T-cell (primary cell): ENCODE measurements at places on chromosomes 1 and 21.

DNA sequence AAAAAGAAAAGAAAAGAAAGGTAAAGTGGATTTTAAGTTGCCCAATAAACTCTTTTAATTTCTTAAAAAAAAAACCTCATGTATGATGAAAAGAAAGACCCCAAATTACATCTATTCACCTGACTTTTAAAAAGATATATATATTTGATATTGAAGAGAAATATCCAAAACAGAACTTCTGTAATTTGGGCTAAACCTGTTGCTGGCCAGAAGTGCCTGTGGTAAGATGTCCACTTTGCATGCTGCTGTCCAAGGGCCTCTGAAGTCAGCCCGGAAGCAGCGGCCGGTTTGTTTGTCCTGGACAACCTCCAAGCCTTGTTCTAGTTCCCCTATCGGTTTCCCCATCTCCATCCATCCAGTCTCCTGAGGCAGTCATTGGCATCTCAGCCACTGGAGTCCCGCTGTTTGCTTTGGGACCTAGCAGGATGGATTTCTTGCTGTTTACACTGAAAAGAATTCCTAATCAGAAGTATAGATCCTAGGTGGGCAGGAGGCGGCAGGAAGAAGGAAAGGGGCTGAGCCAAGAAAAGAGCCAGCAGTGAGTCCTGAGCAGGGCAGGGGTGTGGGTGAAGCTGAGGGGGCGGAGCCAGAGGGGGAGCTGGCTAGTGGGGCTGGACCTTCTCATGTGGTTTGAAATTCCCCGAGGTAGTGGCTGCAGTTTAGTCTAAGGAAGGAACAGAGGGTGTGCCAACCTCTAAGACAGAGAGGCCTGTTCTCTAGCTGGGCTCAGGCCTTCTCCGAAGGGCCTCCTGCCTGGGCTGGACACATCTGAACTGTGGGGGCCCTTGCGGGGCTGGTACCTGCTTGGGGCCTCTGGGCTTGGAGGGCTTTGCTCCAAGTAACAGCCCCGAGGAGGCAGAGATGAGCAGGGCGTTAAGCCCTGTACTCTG lies 3.3 kb downstream of the NCMAP start:
- no peak for DNase-seq

- no peak for DNase-seq
Observed at GRCh38 chr1:228208831-228209551, 1.1 kb downstream of the OBSCN start.

- no peak for DNase-seq
Observed at GRCh38 chr1:167763525-167764220, 41.9 kb downstream of the MPZL1 start.

- DNase-seq = no peak
Observed at GRCh38 chr1:178650934-178651511, 74.0 kb upstream of the RALGPS2 start.
